ENCODE measurements at places on chromosomes 16 and 17.

DNA sequence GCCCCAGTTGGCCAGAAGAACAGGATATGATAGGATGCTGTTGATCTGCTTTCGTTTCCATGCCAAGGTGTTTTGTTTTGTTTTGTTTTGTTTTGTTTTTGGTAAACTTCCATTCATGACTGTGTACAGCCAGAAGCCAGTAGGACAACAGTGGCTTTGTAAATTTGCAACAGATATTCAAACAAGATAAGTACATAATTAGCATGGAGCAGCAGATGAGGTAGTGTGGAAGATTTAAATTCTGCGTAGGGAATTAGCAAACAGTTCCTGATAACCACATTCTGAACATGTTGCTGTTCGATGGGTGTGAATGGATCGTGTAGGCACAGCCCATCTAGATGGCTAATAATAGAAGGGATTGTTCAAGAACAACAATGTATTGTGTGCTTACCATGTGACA, 1080.1 kb upstream of the RBFOX1 start:
- DNase-seq, result no peak

DNA sequence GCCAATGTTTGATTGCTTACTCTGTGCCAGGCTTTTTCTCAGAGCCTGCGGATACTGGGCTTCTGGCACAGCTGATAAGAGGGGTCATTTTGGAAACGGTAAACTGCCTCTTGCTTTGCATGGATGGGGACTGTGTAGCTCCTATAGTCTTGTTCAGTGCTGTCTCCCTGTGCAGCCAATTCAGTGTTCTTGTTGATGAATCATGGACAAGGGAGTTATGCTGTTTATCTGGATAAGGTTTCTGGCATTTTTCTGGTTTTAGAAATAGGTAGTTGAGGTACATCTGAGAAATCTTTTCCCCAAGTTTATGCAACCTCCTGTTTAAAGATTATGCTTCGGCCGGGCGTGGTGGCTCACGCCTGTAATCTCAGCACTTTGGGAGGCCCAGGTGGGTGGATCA, 16.7 kb upstream of the TANGO6 start:
- DNase-seq, result no peak

GRCh38 chr17:416293-417206, 63.9 kb upstream of the RPH3AL start:
- DNase-seq, result no peak

GRCh38 chr17:49567871-49568694, 7.6 kb upstream of the NXPH3 start:
- DNase-seq, result no peak

- DNase-seq, result no peak
Measured at GRCh38 chr16:51151961-51152663, 1.0 kb upstream of the SALL1 start.

DNA sequence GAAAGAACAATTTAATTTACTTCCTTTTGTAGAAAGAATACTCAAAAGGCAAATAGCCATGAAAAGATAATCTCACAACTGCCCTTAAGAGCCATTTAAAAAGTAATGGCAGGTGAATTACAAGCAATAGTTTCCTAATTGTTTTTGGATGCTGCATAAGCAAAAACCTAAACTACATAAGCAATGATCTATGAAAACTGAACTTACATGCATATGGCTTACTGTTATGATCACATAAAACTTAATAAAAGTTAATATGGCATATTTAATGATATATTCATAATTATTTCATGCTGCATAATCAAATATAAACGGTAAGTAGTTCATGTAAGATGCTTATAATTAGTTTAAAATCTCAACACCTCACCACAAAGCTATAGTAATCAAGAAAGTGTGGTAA, 18.6 kb downstream of the BRCA1 start:
- no peak for DNase-seq

DNA sequence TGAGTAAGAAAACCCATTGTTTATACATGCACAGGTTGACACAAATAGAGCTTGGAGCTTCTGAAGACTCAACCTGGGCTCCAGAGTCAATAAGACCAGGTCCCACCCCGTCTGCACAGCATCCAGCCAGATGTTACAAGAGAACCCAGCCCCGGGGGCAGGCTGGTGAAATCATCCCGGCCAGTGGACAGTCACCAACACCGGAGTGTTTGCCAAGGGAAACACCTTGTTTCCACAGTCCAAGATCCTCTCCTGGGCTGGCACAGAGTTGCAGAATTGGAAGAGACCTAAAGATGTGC, 90.3 kb downstream of the RAB11FIP4 start:
- no peak for DNase-seq

DNA sequence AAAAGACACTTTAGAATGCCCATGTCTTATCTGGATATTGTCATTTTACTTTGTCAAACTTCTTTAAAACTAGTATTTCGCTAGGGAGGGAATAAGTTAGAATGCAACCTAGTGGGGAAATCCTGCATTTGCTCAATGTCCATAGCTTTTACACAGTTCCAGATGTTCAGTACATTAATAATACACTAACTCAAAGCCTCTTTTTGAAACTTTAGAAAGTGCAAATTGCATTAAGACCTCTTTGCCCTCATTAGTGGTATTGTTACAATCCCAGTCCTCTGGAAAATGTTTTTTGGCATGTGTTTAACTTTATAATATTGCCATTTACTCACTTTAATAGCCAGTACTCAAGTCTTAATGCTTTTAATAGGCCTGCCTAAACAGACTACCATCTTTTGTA, 106.8 kb downstream of the BRIP1 start:
- DNase-seq, result no peak

GRCh38 chr16:67302970-67303369, 23.6 kb downstream of the KCTD19 start:
- DNase-seq, result no peak

GRCh38 chr16:71565812-71566700, 10.8 kb downstream of the TAT start:
- DNase-seq, result no peak

DNA sequence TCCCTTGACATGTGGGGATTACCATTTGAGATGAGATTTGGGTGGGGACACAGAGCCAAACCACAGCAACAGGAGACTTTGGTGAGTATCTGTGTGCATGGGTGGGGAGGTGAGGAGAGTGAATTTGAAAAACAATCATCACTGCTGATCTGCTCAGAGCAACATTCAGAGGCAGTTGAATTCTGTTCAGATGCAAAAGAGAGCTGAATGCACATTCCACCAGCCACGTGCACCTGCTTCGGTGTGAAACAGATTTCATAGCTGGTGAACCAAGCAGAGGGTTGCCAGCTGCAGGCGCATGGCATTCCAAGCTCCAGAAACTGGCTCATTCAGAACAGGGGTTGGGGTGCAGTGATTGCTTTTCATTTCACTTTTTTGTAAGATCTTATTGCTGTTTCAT, 233.1 kb upstream of the FOXF1 start:
- DNase-seq, result no peak

DNA sequence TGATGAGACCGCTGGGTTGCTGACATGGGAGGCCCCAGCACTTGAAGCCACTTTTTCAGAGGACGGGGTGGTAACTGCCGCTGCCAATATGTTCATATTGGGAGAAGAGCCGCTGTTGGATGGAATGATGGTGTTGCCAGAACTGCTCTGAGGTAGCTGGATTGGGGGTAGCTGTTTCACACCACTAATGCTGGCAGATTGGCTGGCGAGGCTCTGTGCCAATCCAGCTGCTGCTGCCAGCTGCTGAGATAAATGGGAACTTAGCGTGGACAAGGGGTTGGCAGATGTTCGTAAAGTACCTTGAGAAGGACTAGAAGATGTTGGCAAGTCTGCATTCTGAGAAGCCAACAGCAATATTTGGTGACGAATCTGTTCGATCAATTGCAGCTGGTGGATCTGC, 10.0 kb downstream of the SALL1 start:
- no peak for DNase-seq

DNA sequence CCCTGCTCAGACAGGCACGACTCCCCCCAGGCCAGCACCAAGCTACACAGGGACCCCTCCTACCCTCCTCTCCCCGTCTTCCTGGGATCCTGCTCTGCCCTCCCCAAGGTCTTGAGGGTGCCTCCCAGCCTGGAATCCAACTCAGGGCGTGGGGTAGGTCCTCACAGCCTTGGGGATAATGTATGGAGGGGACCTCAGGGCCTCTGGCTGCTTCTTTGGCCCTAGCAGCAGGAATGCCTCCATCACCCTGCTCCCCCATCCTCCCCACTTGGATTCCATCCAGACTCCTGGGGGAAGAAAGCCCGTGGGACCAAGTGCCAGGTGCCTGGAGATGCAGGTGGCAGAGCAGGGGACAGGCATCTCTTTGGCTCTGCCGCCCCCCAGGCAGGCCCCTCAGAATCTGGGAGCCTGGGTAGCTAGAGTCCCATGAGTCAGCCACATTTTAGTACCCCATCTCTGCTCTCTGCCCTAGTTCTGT, 10.7 kb upstream of the STAC2 start:
- no peak for DNase-seq

DNA sequence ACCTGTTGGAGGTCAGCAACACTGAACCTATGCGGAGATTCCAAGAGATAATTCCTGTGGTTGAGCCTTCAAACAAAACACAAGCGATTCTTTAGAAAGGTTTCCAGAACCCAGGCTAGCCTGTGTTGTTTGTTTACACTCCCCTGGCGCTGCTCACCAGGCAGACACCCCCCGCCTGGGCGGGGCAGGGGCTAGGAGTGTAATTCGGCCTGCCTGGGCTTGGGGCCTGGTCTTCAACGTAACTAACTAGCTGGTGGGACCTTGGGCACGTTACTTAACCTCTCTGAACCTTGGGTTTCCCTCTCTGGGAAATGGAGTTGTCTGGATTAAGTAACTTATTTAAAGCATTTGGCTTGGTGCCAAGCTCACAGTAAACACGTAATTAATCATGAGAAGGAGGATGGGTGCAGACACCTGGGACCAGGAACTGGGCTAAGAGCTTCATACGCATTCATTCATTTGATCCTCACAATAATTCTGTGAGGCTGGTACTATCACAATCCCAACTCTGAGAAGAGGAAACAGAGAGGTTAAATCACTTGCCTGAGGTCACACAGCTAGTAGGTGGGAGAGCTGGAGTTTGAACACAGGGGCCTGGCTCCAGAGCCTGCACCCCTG, 7.6 kb upstream of the ARHGAP27 start:
- DNase-seq, result no peak

DNA sequence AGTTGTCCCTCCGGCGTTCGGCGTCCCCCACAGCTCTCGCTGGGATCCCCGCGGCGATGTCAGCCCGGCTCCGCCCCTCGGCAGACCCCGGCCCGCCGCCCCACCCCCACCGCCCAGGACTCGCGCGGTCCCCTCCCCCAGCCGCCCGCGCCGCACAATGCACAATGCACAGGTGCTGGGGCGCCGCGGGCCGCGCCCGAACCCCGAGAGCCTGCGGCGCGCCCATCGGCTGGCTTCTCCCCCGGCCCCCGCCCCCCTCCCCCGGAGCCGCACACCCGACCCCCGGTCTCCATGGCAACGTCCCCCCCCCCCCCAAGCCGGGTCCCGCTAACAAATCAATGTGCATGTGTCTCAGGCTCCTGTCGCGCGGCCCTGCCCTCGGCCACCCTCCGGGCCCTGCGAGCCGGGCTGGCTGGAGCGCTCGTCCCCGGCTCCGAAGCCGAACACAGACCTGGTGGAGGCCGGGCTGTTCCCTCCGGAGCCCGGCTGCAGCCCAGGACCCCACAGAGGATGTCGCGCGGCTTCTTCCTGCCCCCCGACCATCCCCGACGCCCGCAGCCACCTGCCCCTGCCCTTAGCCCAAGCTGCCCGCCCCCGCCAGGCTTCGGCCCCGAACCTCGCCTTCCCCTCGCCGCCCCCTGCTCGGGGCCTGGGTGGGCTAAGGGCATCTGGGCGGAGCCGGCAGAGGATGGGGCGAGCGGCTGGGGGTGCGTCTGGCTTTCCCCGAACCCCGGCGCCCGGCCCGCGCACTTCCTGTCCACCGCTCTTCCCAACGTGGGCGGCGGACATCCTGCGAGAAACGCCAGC, 818 bp upstream of the CBX8 start:
- DNase-seq, result no peak

DNA sequence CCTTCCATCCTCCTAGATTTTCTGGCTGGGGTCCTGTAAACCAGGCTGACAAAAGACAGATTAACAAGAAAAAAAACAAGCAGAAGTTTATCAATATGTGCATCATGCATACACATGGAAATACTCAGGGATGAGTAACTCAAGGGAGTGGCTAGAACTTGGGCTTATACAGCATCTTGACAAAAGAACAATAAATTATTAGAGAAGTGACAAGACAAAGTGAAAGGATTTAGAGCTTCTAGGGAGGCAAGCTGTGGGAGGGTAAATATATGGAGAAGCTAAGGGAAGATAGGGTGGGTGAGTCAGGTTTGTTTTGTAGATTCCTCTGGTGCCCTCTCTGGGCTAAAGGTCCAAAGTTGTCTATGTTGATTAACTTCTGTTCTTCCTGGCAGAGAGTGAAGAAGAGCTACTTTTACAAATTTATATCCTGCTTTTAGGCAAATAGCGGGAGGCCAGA, 48.0 kb upstream of the NDRG4 start:
- no peak for DNase-seq

DNA sequence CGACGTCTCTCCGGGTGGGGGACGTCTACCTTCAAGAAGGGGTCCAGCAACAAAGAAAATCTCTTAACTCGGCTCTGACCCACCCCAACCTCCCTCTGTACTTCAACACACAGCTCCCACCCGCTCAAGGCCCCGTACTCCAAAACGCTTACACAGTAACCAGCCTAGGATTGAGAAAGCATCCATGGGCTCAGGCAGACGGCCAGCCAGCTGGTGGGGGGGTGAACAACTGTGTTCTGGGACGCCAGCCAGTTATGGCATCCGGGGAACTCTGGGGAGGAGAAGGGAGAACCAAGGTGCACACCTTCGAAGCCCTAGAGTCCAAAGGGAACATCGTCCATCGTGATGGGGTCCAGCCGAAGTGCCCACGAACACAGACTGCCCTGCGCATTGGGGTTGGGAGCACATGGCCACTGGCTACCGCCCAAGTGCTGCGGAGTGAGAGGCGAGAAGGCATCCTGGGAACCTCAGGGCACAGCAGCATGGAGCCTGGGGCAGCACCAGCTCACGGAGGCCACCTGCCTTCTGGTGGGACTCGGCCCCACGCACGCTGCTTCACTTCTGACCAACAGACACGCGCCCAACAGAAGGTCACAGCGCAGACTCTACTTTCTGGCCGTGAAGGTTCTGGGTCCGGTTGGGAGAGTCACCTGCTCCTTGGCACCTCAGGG, 14.3 kb downstream of the SLC16A3 start:
- DNase-seq, result no peak

- DNase-seq, result no peak
Measured at GRCh38 chr17:46820592-46821450, 2.3 kb upstream of the WNT3 start.

GRCh38 chr16:75208242-75208825, 1.4 kb upstream of the CTRB2 start:
- no peak for DNase-seq

GRCh38 chr17:7295230-7296180, 1.1 kb upstream of the YBX2 start:
- DNase-seq, result no peak

GRCh38 chr17:46979147-46979863, at the start of gene RPRML:
Gene RPRML (minus strand): TSS chr17:46979253. CDS start chr17:46979007, 246 bp downstream.
- DNase-seq, result no peak

GRCh38 chr17:72775919-72776318, 316.6 kb downstream of the SLC39A11 start:
- DNase-seq, result no peak

DNA sequence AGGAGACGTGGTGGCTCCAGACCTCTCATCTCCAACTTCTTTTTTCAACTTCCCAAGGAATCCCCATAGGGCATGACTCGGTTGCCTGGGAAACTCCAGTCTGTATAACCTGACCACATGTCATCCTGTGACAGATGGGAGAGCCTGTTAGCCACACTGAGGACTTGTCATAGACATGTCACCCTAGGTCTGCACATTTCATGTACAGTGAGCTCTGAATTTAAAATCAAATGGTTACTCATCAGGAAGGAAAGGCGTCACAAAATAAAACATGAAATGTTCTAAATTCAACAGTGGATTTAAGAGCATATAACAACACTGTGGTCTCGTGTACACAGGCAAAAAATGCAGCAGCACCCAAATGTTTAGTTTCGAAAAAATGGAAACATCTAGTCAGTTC, 22.2 kb upstream of the ADAMTS18 start:
- DNase-seq, result no peak
